ENCODE measurements at places on chromosomes 12 and 14. TPM values are rescaled to one million over a fixed set of nuclear protein-coding genes. Genes with fewer than 3 reads are reported as not detected.

GRCh38 chr12:94427501-94428381 lies 31.9 kb downstream of the CEP83 start:
- DNase-seq = no peak

- no peak for DNase-seq
These were observed 706.9 kb upstream of the STXBP6 start for GRCh38 chr14:25756876-25757275.

GRCh38 chr12:101992091-101992490 lies 69.7 kb downstream of the WASHC3 start:
- no peak for DNase-seq

- no peak for DNase-seq
These were observed 8.2 kb upstream of the MIS18BP1 start for GRCh38 chr14:45261209-45261608.

GRCh38 chr12:120240495-120240833 lies 25.1 kb downstream of the PXN start:
- DNase-seq = peak; percentile 61

DNA sequence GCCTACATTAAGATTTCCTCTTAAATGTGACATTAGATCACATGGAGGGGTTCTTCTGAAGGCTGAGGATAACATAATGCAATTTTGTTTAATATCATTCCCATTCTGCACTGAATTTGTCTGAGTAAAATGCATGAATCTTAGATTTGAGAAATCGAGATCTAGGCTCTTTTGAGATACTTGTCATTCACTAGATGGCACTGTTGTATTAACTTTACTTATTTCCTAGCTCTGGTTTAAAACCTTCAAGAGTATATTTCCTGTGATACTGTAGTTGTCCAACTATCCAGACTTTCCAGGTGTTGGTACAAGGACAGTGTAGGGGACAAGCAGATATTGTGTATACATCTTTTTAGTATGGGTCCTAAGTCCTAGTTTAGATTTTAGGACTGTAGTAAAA lies 91.7 kb upstream of the SEL1L start:
- peak; percentile 58 for DNase-seq

DNA sequence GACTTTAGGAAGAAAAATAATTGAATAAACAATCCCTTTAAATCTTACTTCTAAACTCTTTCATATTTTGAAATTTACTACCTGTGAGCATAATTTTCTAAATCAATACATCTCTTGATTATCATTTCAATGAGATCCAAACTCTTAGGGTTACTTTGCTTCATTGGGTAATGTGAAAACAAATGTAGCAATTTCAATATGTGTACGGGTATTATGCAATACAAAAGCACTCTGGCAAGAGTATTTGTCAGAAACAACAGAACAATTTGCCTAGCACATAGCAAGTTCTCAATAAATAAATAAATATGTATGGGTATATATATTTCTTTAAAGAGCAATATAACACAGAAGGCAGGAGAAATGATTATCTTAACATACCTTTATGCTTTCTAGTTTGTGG lies 77.1 kb downstream of the PLEKHG7 start:
- no peak for DNase-seq

DNA sequence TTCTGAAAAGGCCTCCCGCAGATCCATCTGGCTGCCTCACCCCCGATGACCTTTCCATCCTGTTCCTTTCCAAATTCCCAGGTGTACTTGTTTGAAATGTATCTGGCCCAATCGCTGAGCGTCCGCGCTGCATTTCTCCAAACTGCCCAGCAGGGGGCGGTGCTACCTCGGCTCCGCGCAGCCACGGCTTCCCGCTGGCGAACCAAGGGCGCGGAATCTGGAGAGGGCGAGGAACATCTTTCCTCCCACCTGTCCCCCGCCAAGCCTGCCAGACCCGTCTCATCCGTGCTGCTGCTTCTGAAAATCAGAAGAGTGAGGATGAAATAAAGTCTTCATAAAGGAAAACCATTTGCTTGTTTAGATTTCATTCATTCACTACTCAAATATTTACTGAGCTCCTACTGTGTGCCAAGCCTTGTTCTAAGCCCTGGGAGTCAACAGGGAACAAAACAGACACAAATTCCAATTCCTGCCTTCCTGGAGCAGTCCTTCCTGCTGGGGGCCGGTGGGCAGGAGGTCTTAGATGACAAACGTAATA lies 16.8 kb upstream of the MYL2 start:
- peak; percentile 78 for DNase-seq

DNA sequence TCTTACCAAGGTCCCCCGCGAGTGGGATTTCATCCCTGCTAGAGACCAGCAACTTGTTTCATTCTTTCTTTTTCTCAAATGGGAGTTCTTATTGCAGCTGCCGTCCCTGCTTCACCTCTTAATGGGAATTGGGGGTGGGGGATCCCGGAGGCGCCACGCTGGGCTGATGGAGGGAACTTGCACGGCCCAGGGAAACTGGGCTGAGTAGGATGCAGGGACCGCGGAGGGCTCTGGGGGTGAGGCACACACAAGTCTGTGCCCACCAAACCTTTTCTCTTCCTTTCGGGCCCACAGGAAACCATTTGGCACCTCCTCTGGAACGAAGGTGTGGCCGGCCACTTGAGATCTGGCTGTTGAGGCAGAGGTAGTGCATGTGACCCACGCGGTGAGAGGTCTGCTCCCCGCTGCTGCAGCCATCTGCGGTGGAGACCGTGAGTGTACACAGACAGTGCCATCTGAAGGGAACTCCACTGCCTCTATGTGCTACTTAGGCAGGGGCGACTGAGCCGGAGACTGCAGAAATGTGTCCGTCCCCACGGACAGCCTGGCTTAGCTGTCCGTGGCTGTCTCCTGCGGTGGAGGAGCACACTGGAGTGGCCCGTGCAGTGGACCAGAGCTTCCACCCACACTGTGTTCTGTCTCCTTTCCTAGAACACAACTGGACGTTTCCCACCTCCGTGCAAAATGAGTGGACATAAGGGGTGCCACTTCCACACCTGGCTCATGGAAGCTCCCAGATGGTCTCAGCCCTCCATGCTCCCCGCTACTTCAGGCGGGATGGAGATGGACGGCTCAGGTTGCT lies 42.1 kb upstream of the TESC start:
- no peak for DNase-seq

DNA sequence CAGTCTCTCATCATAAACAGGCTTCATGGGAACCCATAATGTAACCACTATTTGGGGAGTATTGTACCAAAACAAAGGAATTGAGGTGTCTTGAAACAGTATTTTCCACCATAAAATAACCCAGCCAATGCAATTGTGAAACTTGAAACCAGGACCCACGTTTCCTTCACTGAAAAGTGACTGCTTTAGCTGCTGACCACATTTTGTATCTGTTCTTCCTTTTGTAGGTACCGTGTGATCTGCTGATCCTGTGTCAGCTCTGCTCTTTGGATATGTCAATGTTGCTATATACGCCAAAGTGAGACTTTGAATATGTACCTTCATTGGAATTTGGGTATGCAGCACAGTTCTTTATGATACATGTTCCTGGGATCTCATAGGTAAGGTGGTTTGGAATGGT lies 95.1 kb upstream of the CNTN1 start:
- no peak for DNase-seq

DNA sequence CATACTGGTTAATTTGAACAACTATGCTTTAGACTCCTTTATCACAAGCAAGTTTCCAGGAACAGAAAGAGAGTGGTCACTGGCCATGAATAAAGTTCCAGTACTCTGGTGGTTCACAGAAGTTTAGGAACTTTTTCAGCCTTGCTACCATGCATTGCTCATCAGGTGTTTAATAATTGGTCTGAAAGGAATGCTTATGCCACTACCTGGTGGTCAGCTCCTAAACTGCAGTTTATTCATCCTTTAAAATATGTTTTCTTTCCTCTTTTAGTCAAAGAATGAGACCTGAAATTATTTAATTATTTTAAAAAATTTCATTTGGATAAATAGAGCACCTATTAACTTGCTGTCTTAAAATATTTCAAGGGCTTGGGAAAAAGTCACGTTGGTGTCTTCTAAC lies 260.1 kb upstream of the OR4E1 start:
- no peak for DNase-seq

- DNase-seq = no peak
These were observed 3.7 kb downstream of the PRICKLE1 start for GRCh38 chr12:42585841-42586216.

The OR10A7 gene
- total RNA-seq = not detected

The OR4E2 gene
- total RNA-seq = not detected

The METAP2 gene
- 65.7 TPM for total RNA-seq

The SMIM41 gene
- 0.31 TPM for total RNA-seq

The IFNG-AS1 gene
- total RNA-seq = 0.85 TPM

The RTN1 gene
- 5.1 TPM for total RNA-seq
